Effector memory CD4-positive, alpha-beta T cell (primary cell): ENCODE measurements at places on chromosomes 5 and 9.

- DNase-seq: no peak
- H3K27me3 ChIP-seq: no peaks in the 10 kb centered on the region
- no peak overlapping the region for H3K27ac ChIP-seq
- H3K4me1 ChIP-seq: no peaks in the 10 kb centered on the region
- no peak overlapping the region for H3K4me3 ChIP-seq
Measured at GRCh38 chr9:68821911-68822310, 116.9 kb downstream of the PIP5K1B start.

GRCh38 chr5:154464438-154464837, 13.6 kb downstream of the HAND1 start:
- peaks cover 4% of the 10 kb centered on the region for H3K27me3 ChIP-seq
- no peak overlapping the region for H3K4me3 ChIP-seq
- H3K36me3 ChIP-seq: no peaks in the 10 kb centered on the region
- DNase-seq: no peak
- no peak overlapping the region for H3K27ac ChIP-seq

DNA sequence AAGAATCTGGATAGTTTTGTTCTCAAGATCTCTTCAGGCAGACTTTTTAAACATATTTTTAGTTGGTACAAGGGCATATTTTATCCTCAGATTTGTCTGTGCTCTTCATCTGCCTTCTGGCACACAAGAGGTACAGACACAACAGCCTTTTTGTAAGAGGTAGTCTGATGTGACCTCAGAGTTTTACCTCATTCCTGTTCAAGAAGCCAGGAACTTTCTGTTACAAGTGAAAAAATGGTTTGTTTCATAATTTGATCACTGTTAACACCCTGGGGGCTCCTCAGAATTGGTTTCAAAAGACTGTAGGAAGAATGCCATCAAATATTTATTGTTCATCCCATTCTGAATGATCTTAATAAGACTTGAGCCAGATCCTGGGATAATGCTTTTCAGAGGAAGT, 136.7 kb downstream of the PRKACG start:
- no peak overlapping the region for H3K27ac ChIP-seq
- no peak for DNase-seq
- H3K36me3 ChIP-seq: no peaks in the 10 kb centered on the region
- H3K27me3 ChIP-seq: no peaks in the 10 kb centered on the region

GRCh38 chr5:139698490-139699146, 50.5 kb downstream of the CXXC5 start:
- H3K4me3 ChIP-seq: no peak overlapping the region
- DNase-seq: no peak

GRCh38 chr9:119370816-119371215, 1.6 kb upstream of the BRINP1 start:
- no peak overlapping the region for H3K27ac ChIP-seq
- H3K4me3 ChIP-seq: no peak overlapping the region
- no peaks in the 10 kb centered on the region for H3K36me3 ChIP-seq
- no peak for DNase-seq
- no peaks in the 10 kb centered on the region for H3K27me3 ChIP-seq

GRCh38 chr9:93713716-93714115, 137.3 kb downstream of the PHF2 start:
- no peak for DNase-seq
- H3K27ac ChIP-seq: no peak overlapping the region
- H3K36me3 ChIP-seq: no peaks in the 10 kb centered on the region
- H3K4me1 ChIP-seq: no peaks in the 10 kb centered on the region
- H3K27me3 ChIP-seq: no peaks in the 10 kb centered on the region

- H3K4me3 ChIP-seq: no peak overlapping the region
- H3K27ac ChIP-seq: no peak overlapping the region
- H3K36me3 ChIP-seq: peaks cover 3% of the 10 kb centered on the region
- H3K4me1 ChIP-seq: no peaks in the 10 kb centered on the region
Measured at GRCh38 chr5:138936968-138937345, 61.8 kb upstream of the LRRTM2 start.
